ENCODE measurements at places on chromosomes 11 and 22.

- no peak for DNase-seq
Measured at GRCh38 chr11:120284272-120284671, 40.8 kb upstream of the TLCD5 start.

- no peak for DNase-seq
Measured at GRCh38 chr11:47857892-47858543, 9.9 kb upstream of the NUP160 start.

- DNase-seq: peak; percentile 98
Measured at GRCh38 chr11:46296528-46297448, 19.3 kb downstream of the CREB3L1 start.

DNA sequence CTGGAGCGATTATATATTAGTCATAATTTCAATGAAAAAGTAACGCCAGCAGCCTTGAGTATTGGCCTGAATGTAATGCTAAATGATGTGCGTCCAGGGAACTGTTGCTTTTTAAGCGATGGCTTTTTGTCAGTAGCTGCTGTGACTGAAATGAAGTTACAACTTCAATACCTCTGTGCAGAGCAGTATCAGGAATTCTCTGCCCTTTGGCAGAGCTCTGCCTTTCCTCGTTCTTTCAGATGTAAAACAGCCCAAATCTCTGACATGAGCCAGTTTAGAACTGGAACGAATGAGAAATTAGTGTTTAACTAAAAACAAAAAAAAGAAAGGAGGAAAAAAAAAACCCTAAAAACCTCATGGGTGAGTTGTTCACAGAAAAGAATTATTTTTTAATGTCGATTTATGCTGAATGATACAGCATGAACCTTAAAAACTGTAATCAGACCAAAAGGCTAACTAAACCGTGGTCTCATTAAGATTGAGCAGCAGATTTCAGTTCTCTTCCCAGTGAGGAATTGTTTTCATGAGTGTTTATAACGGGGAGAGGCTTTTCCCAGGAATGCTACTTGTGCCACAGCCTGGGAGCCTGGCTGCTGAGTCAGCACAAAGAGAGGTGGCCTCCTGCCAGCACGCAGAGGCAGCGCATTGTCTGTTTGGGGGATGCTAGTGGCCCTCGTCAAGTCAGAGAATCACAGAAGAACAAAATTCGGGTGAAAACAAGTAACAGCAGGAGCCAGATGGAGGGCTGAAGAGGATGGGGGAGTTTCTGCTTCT lies 146.2 kb upstream of the RASSF10 start:
- peak; percentile 92 for DNase-seq

DNA sequence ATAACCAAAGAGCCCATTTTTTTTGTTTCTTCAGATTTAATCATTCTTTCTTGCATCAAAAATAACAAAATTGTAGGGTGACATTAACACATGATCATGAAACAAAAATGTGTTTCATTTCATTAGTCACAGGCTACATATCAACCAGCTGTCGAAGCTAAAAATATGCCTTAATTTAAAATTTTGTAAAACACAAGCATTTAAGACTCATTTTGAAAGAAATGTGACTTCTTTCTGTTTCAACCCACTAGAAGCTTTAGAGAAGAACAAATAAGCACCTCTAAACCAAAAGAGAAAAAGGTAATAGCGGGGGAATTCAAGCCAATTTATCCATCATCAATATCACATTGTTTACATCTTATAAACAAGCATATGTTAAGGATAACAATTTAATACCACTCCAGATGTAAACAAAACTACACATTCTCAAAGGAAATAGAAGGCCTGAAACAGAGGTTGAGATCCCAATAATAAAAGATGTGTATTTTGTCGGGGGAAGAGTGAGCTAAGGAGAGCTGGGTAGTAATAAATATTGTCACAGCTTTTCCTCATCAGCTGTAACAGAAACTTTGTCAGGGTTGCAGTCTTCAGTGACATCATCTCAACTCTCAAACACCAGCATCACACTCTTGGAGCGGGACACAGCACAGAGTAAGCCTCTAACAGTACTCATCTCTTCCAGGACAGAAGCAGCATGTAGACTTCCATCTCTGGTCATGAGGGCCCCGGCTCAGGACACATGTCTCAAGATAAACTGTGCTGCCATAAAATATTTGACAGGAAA lies 42.0 kb downstream of the ALG9 start:
- DNase-seq: no peak

DNA sequence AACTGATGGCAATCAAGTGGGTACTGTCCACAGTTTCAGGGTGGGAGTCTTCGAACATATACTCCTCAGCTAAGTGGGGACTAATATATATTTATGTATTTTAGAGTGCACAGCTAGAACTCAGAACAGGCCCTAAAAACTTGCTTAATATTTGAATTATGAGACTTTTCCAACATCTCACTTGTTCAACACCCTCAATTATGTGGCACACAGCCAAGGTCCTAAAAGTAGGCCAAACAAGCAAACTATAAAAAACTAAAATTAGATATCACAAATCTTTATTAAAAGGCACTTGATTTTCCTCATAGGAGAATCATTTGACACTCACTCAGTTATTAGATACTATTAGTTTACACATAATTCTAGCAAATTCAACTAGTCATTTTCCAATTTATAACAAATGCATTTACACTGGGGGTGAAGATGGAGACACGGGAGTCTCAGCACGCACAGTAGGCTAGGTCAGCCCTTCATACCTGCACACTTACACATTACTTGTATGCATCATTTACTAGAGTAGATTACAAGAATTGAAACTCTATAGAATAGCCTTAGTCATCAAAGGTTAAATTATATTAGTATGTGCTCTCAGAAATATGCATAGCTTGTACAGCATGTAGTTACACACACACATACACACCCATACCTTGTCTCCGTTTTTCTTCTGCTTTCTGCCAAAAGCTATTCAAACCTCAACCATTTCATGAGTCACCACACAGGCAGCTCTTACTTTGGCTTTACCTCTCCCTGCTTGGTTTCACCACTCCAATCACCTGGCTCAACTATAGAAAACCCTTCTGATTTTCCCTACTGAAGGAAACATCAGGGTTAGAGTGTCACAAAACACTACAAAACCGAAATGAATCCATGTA lies 171.5 kb downstream of the SBF2 start:
- DNase-seq: peak; percentile 5

DNA sequence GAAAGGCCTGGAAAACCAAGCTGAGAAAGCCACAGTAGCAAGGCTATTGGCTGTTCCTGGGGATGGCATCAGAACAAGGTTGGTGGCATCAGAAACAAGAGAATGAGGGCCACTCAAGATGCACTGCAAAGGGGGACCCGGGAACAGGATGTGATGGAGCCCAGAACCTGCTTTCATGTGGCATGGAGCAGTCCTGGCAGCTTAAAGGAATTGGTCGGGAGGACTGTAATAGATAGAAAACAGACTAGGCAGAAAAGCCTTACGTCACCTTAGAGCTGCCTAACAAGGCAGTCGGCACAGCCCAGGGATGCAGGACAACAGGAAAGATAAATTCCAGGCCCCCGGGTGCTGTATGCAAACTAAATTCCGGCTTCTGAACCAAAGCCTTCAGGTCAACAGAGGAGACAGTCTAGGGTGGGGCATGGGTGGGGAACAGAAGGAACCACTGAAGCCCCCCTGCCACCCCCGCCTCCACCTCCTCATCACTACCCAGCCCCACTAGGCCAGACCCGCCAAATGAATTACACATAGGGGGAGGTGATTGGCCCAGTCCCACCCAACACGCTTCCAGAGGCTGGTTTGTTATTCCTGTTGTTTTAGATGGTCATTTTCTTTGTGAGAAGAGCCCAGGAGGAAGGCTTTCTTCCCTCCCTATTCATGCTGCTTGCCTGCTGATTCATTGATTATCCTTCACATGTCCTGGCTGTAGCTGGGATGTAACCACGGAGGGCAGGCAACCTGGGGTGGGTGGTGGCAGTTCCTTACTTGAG lies 25.7 kb upstream of the LRRC55 start:
- peak; percentile 52 for DNase-seq

- DNase-seq: no peak
Measured at GRCh38 chr22:36339171-36340065, 48.3 kb downstream of the MYH9 start.

- no peak for DNase-seq
Measured at GRCh38 chr11:129280027-129280811, 88.1 kb upstream of the ARHGAP32 start.

DNA sequence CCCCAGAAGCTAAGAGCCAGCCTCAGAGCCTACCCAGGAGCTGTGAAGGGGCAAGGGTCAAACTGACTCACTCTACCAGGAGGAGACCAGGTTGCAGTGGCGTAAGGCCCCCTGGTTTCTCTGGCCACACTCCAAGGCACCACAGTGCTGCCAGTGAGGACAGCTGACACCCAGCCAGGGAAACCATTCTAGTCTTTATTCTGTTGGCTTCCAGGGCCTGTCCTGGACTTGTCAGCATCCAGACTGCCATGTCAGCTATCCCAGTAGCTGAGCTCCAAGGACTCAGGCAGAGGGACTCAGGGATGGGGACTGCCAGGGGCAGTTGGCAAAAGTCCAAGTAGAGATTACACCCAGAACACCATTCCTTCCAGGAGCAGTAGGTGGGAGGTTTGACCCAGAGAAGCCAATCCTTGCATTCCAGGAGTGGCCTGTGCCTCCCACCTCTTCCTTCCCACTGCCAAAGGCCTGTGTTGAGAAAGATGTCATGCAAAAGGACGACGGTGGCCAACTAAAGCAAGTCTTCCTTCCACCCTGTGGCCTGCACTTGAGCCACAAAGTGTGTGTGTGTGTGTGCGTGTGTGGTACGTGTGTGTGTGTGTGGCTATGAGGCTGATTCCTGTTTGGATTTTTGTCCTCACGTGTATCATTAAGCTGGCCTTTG lies 3.6 kb upstream of the MAPK8IP1 start:
- no peak for DNase-seq

DNA sequence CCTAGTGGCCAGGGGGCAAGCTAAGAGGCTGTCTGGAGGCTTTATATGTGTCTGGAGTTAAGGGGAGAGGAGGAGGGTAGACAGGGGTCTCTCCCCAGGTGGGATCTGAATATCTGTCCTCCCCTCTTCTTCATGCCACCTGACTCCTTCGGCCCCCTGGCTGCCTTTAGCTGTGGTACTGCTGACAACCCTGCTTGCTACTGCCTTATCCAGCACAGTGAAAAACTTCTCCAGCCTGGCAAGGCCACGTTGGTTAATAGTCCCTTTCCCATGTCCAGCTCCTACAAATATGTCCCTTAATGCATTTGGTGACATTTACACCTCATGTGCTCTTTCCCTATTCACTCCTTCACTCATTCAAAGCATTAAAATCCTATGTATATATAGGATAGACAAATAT lies 42.4 kb upstream of the NNMT start:
- DNase-seq: no peak

- no peak for DNase-seq
Measured at GRCh38 chr11:93904716-93905115, 54.3 kb upstream of the VSTM5 start.

- DNase-seq: no peak
Measured at GRCh38 chr11:59894616-59895015, 16.0 kb downstream of the OOSP3 start.

DNA sequence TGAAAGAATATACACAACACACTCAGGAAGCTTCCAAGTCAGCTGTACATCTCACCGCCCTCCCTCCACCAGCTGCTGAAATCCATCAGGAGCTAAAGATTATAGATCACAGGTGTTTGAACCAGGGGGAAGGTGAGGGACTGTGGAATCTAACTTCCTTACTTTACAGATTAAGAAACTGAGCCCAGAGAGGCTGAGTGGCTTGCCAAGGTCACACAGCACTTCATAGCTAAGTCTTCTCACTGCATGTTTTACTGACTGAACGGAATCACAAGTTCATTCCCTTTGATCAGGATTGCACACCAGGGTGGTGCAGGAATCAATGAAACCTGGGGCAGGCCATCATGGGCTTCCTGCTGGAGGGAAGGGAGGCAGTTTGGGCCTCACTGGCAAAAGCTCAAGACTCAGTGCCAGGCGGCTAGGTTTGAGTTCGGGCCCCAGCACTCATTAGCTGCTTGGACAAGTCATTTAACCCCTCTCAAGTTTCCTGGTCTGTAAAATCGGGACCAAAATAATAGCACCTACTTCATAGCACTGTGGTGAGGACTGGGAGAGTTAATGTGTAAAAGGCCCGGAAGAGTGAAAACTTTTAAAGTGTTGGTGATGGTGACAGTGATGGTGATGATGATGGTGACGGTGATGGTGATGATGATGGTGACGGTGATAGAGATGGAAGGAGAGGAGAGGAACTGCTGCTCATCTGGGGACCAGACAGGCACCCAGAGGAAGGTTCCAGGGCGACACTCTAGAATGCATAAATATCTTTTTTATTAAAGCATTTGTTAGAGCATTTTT lies 8.2 kb downstream of the CD5 start:
- no peak for DNase-seq
